ENCODE measurements at places on chromosomes 12 and 14.

DNA sequence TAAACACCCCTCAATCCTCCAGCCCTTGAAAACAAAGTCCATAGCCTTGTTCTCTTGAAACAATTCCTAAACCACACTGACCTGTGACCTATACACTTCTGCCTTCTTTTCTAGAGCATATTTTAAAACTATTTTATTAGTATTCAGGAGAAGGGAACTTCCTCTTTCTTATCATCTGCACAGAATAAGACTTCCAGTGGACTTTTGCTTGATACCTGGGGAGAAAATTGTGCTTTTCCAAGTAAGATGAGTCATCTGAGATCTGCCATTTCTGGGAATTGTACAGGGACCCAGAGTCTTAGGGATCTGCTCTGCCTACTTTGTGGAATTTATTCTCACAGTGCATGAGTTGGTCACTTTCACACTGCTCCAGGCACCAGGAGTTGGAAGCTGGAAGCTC is 10.5 kb upstream of the WNT5B start:
- no peak for DNase-seq

- DNase-seq, result no peak
Measured at GRCh38 chr14:103523575-103523954, 935 bp upstream of the CKB start.

DNA sequence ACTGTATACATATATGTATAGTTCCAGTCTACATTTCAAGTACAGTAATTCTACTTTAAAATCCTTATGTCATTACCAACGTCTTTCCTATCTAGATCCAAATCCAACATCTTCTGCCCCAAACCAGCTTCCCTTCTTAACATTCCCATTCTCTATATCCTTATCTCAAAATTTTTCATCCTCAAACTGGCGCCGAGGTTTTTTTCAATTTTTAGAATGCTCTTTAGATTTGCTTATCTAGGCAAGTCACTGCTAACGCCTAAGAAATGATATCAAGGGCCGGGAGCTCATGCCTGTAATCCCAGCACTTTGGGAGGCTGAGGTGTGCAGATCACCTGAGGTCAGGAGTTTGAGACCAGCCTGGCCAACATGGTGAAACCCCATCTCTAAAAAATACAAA is 48.3 kb downstream of the RIMKLB start:
- no peak for DNase-seq

DNA sequence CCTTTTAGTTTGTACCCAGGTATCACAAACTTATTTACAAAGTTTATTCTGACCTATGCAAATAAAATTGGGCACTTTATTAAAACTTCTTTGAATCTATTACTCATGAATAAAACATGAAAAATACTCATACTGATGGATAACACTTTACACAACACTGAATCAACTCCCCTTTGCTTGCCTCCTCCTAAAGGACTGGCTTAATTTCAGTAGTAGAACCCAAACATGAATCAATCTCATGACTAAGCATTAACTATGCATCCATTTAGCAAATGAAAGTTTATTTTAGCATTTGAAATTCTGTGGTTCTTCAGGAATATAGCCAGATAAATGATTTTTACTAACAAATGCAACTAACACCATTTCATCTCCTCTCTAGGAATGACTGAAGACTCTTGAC is 32.4 kb downstream of the DENND5B start:
- DNase-seq, result peak; percentile 53

- DNase-seq, result no peak
Measured at GRCh38 chr12:69880571-69880970, 55.5 kb downstream of the MYRFL start.

- peak; percentile 71 for DNase-seq
Measured at GRCh38 chr12:49369411-49370145, 2.3 kb downstream of the SPATS2 start.

- no peak for DNase-seq
Measured at GRCh38 chr12:69694123-69694522, 5.0 kb downstream of the BEST3 start.

DNA sequence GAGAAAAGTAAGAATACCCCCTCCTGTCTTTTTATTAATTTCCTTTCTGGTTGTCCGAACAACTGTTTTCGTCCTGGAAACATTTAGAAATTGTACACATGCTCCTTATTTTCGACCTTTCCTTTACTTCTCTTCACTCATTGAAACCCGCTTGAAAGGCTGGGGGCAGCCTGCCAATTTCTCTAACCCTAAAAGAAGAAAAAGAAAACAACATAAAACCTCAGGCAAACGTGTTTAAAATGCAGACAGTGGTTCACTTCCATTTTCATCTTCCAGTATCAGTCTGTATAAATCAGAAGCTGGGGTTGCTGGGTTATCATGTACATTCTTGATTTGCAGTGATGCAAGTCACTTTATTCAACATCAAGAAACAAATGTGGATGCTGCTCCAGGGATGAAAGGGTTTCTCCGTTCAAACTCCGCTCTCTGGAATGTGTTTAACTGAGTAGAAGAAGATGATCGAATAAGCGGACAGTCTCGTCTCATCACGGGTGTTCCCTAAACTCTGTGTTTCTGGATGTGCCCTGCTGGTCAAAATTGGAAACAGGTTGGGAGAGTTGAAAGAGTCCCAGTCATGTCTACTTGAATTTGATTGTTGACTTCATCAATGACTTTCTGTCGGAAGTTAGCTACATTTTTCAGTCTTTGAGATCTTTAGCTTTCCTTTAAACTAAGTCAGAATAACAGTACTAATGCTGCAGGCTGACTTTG is 1042.2 kb downstream of the BCL11B start:
- DNase-seq, result no peak

GRCh38 chr12:28683366-28683765 is 465.7 kb upstream of the FAR2 start:
- peak; percentile 11 for DNase-seq

- no peak for DNase-seq
Measured at GRCh38 chr12:8035440-8036010, 3.0 kb downstream of the FOXJ2 start.

GRCh38 chr12:130973109-130973508 is 19.4 kb downstream of the ADGRD1 start:
- DNase-seq, result no peak

DNA sequence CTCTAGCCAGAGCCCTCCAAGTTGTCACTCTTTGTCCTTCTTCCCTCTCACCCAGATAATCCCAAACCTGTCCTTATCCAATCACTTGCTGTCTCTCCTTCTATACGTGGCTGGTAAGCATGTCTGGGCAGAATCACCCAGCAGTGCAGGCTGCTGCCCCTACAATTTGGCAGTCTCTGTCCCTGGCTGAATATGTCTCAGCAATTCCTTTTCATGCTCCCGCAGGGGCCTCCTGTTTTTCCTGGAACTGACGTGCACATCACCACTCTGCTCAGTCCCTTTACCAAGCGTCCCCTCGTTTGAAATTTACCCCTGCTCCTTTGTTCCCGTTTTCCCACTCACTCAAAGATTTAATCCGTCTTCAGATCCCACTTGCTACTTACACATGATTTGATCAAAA is 80.0 kb downstream of the ST8SIA1 start:
- no peak for DNase-seq

GRCh38 chr12:116556964-116557698 is 2.0 kb upstream of the MAP1LC3B2 start:
- DNase-seq, result peak; percentile 27

DNA sequence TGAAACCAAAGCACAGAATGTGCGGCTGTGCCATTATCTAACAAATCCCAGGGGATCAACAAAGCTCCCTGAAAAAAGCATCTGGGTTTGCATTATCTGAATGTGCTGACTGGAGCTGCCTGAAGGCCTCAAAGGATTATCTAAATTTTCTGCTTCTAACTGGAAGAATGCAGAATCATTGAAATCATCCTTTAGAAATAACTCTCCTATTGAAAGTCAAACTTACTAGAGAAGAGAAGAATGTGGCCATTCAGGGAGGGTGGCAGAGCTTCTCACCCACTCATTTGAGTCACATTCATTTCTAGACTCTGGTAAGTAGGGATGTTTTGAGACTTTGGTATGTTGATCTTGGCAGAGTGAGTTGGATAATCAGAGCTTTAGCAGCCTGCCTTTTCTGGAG is 220.6 kb upstream of the RGS6 start:
- peak; percentile 82 for DNase-seq

DNA sequence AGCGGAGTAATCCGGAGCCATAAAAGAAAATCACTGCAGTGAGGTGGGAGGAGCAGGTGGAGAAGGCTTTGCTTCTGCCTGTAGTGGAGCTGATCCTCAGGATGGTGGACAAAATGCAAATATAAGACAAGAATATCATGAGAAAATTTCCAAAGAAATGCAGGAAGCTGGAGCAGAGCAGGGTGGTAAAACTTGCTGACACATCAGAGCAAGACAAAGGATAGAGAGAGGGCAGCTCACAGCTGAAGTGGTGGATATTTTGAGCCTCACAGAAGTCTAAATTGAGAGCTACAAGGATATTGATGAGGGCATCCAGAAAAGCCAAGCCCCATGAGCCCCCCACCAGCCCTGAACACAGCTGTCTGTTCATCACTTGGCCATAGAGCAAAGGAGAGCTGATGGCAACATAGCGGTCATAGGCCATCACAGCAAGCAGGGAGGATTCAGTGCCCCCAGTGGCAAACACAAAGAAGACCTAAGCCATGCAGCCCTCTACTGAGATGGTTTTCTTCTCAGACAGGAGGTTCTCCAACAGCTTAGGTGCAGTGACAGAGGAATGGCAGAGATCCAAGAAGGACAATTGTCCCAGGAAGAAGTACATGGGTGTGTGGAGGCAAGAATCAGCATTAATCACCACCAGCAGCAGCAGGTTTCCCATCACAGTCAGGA is 30.0 kb upstream of the ANP32D start:
- no peak for DNase-seq

DNA sequence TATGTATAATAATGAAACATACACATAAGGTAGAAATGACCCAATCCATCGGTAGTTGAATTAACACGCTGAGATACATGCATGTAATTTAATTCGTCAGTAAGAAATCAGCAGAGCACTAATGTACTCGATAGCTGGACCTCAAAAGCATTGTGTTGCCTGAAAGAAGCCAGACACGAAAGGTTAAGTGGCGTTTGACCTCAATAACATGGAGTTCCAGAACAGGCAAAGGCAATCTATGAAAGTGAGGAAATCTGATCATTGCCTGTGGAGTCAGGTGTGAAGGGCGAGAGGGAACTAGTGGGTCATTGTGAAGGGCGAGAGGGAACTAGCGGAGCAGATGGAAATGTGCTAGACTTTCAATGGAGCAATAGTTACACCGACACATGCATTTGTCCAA is 970.4 kb upstream of the TMEM132C start:
- no peak for DNase-seq

DNA sequence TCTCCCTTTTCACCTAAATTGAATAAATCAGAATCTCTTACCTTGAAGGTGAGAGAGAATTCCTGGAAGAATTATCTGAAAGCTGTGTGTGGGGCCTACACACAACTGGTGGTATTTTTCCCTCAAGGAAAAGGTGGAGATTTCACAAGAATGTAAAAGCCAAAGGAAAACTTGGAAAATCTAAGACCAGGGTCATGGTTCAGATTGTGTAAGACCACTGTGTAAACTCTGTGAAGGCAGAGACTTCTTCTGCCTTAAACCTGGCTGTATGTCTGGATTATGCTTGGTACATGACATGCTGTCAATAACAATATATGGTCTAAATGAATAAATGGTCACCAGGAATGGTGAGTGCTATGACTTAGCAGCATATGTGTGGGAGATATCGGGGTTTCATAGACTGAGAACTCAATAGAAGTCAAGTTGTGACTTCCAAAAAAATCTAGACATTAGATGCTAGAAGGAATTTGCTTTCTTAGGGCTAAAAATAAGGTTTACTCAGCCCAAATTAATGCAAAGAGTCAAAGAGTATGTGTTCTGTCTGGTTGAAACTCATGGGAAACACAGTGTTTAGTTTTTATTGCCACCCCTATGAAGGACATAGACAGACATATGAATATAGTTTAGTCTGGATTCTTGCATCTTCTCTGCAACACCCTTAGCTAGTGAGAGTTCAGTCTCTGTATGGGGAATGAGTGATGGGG is 163.7 kb downstream of the SNAPC1 start:
- no peak for DNase-seq

DNA sequence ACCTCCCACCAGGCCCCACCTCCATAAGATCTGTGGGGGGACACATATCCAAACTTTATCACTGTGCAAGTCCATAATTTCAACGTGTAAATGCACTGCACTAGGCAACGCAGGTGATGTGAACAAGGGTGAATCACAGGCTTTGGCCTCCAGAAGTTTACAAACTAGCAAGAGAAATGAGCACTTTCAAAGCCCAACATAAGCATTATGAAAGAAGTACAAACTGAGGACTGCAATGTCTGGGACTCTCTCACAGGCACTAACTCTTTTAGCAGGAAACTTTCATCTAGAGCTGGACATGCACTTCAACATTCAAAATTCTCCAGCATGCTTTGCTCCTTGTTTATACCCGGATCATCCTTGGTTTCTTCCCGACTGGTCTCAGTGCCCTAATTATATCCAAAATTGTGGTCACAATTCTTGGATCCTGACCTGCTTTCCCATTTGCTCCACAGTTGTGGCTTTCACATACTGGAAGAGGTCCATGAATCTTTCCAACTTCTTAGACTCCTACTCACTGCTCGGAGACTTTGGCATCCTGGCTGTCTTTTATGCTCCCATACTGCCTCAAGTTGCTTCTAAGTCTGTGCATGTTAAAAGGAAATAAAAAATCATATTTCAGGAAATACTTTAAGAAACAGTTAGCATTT is 44.9 kb upstream of the STRAP start:
- DNase-seq, result peak; percentile 74

- peak; percentile 36 for DNase-seq
Measured at GRCh38 chr12:91109148-91109564, 2.1 kb downstream of the LUM start.

DNA sequence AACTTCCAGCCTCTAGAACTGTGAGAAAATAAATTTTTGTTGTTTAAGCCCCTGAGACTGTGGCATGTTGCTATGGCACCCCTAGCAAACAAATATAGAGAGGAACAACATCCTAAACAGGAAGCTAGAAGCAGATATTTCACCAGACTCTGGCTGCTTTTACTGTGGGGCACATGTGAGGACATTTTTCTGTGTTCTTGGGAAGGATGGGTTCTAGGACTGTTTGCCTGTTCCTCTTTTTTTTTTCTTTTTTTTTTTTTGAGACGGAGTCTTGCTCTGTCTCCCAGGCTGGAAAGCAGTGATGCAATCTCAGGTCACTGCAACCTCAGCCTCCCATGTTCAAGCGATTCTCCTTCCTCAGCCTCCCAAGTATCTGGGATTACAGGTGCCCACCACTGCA is 4.2 kb upstream of the HRK start:
- no peak for DNase-seq

DNA sequence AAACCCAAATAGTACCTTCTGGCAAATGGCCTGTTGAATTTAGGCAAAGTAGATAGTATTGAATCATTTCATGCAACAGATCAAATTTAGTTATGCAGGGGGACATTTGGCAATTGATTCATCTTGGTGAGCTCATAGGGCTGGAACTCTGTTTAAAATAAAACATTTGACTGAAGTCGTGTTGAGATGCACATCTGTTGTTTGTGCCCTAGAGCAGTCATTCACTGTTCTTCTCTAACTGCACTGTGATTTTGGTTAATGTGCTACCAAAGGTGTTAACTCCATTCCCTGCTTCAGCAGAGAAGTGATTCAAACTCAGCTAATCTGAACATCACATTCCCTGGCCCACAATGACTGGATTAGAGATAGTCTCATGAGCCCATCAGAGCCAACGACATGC is 44.0 kb upstream of the CSRP2 start:
- DNase-seq, result no peak
